ENCODE measurements at places on chromosomes 1 and 21.

DNA sequence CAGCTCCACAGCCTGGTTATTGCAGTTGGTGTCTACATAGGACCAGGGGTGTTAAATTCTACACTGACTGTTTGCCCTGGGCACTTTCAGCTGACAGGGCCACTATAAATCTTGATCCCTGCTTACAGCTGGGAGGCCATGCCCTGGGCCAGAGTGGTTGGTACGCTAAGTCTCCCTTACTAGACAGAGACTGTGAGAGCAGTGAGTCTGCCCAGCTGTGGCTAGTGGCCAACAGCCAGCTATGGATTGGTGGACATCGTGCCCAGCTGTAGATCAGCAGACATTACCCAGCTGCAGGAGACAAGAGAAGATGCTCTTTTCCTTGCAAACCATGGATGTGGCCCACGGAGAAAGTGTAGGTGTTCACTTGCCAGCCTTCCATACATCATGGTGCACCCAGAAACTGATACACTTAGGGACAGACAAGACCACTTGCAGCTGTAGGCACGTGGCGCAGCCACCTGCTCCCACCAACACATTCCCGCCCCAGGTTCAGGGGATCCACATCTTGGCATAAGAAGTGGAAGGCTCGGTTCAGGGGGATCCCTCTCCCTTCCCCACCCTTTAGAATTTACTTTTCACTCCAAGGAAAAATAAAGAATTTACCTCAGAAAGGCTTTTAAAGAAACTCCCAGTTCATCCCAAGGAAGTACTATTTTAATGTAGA lies 16.4 kb upstream of the PAX7 start:
- DNase-seq = no peak

- peak; percentile 17 for DNase-seq
These were observed 978 bp downstream of the PRDM15 start for GRCh38 chr21:41877901-41878830.

- DNase-seq = no peak
These were observed 130.0 kb upstream of the KCNJ15 start for GRCh38 chr21:38126666-38127303.

- no peak for DNase-seq
These were observed at the start of gene MIA3 for GRCh38 chr1:222618001-222618879. Gene MIA3, plus strand, starts transcription at chr1:222618097. Its CDS starts 14 bp downstream, at chr1:222618111.

- DNase-seq = no peak
These were observed 298.9 kb downstream of the DPYD start for GRCh38 chr1:97621955-97622354.

DNA sequence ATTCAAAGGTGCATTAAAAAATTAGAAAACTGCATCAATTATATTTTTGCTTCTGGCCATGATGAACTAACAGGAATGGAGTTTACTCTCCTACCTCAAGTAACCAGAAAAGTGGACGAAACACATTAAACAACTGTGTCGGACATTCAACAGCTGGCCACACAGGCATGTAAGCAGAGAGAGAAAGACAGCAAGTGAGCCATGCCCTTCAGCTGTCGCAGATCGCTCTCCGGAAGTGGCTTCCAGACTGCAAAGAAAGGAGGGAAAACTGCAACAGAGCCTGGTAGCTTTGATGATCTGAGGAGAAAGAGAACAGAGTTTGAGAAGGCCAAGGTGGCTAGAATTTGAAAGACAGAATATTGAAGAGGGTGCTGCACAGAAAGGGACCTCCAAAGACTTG lies 557.2 kb downstream of the MATN1 start:
- no peak for DNase-seq

DNA sequence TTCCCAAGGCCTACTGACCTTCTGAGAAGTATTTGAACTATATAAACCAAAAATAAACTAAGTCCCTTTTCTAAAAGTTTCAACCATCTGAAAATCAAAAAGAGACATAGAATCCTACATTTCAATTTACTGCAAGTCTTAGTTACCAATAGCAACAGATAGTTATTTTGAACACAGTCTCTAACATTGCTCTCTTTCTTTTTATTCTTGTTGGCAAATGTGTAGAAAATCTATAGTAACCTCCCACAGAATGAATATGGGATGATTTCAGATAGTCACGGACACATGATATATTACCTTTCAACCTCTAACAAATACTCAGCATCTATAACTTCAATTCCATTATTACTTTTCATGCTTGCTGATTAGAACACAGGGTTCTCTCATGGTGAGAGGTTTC lies 68.9 kb upstream of the RAB3GAP2 start:
- no peak for DNase-seq

DNA sequence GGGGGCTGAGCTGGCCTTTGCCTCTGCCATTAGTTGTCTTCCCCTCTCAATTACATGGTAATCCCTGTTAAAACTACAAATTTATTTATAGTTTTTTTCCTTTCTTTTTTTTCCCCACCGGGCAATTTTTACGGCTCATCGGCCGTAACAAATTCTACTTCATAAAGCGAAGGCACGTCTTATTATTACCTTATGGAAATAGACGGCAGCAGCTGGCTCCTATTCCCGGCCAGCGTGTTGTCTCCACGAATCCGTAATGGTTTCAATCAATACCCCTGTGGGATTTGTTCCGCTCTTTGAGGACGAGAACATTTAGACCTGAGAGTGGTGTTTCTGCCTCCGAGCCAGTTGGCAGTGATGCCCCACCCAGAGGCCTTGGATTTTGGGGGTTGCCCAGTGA lies 52.4 kb upstream of the IGSF21 start:
- DNase-seq = no peak

- no peak for DNase-seq
These were observed 71.4 kb downstream of the CC2D1B start for GRCh38 chr1:52294580-52294979.

DNA sequence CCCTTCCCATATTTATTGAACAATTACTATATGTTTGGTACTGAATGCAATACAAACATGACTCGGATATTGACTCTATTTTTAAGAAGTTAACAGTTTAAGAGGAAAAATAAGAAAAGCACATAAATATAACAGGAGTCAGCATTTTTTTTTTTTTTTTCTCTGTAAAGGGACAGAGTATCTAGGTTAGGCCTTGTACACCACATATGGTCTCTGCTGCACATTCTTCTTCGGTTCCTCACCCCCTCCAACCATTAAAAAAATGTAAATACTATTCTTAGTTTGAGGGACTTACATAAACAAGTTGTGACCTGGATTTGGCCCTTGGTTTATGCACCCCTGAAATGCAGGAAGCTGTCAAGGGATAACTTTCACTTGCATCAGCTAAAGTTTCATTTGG lies 40.4 kb downstream of the PHC2 start:
- peak; percentile 78 for DNase-seq

- DNase-seq = no peak
These were observed 2.7 kb downstream of the DHRS3 start for GRCh38 chr1:12615159-12615864.

DNA sequence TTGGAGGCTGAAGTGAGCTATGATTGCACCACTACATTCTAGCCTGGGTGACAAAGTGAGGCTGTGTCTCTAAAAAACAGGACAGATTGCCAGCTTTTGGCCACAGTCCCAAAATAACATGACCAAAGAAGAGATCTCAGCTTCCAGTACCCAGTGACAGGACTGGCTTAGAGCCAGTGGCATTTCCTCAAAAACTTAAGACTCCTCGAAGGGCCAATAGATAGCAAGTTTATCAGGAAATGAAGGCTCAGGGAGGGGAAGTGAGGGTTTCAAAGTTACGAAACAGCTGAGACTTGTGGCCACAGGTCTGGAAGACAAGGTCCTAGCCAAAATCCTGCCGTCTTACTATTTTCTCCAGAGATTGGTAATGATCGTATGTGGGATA lies 6.3 kb upstream of the TMEM39B start:
- peak; percentile 35 for DNase-seq

GRCh38 chr1:1199141-1199960 lies 7.0 kb downstream of the TNFRSF18 start:
- DNase-seq = no peak

- no peak for DNase-seq
These were observed 42.0 kb downstream of the PCSK9 start for GRCh38 chr1:55081188-55081904.

GRCh38 chr1:12456979-12457378 lies 161.0 kb downstream of the DHRS3 start:
- DNase-seq = no peak

GRCh38 chr1:181742426-181742825 lies 259.1 kb downstream of the CACNA1E start:
- DNase-seq = no peak

DNA sequence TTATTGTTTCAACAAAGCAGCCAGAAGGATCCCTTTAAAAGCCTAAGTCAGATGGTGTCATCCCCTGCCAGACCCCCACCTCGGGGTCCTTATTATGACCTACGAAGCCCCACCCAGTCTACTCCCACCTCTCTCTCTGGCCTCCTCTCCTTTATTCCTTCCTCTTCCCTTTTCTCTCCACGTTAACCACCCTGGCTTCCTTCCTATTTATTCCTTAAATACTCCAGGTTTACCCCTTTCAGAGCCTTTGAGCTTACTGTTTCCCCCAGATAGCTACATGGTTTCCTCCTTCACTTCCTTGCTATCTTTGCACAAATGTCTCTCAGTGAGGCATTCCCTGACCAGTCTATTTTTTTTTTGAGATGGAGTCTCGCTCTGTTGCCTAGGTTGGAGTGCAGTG lies 12.0 kb upstream of the SLC9A1 start:
- no peak for DNase-seq

DNA sequence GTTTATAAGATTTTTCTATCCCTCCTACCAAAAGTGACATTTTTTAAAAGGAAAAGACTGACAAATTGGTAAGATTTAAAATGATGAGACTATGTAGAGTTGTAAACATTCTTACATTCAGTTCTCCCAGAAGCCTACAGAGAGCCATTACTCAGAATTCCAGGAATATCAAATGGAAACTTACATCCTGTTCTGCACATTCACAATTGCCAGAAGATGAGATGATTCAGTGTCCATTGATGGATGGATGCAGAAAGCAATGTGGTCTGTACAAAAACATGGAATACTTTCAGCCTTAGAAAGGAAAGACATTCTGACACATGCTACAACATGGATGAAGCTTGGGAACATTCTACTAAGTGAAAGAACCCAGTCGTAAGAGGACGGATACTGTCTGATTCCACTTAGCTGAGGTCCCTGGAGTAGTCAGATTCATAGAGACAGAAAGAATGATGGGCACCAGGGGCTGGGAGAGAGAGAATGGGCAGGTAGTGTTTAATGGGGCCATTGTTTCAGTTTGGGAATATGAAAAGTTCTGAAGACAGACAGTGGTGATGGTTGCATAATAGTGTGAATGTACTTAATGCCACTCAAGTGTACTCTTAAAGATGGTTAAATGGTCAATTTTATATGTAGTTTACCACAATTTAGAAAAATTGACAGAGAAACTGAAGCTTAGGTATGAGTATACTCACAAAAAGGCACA lies 16.6 kb downstream of the MX1 start:
- DNase-seq = no peak

DNA sequence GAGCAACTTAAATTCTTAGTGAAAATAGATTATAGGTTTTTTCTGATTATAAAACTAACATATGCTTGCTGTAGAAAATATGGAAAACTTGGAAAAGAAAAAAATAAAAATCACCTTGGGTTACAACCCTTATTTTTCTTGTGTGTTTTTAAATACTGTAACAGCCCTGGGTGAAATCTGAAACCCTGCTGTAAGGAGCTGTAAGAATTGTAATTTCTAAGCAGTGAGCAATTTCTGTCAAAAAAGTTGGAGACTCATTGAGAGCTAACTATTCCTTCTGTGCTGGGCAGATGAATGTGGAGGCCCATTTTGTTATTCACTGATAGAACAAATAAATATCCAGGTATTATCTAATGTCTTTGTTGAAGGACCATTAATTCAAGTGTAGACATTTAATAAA lies 42.6 kb downstream of the ADCY10 start:
- DNase-seq = peak; percentile 5

DNA sequence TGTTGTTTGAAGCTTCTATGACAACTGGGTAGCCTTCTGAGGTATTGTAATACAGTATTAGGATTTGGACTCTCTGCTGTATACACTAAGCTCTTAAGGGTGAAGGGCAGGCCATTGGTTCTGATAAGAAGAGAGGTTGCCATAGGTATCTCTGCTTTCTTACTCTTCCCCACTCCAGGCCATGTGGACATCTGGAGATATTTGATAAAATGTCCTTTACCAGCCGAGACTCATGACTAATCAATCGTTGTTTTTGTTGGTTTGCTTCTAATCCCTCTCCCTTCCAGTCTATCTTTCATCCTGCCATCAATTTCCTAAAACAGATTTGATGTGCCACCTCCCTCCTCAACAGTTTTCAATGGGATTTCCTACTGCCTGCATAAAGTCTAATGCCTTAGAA lies 64.6 kb upstream of the WDR26 start:
- DNase-seq = no peak

GRCh38 chr1:157955857-157956256 lies 37.6 kb upstream of the KIRREL1 start:
- DNase-seq = no peak

DNA sequence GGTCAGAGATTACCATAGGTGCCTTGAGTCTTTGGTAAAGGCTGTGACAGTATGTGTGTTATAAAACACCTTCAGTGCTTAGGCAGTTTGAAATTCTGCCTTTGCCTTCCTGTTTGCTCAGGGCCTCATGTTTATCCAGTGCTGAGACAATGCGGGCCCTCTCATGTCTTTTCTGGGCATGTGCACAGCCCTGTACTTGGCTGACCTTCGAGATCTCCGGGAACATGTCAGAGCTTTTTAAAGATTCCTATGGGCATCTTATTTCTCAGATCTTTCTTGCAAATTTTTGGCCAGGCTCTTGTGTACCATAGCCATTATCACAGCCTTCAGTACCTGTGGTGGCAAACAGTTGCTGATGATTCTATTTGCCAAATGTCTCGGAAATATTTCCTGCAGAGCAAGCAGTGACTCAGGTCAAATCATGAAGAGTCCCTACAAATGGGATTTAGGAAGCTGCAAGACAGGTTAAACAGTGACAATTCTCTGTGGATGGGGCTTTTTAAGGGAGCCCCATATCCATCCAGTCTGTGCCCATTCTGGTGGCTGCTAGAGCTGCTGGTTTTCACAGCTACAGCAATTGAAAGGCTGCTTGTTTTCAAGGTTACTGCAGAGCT lies 42.1 kb downstream of the HOOK1 start:
- no peak for DNase-seq

DNA sequence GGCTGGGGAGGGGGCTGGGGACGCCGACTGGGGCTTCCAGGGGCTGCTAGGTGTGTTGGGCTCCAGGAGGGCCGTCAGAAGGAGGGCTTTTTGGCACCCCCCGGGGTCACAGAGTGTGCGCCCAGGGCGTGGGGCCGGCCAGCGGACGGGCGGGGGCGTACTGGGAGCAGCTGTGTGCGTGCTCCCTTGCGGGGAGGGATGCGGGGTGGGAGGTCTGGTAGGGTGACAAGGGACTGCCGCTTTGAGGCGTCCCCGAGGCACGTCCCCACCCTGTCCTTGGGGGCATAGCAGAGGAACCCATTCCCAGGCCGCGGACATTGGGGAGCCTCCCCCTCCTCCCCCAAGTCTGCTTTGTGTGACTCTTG lies 1.1 kb downstream of the FOXO6 start:
- DNase-seq = no peak

- no peak for DNase-seq
These were observed 45.7 kb downstream of the PAX7 start for GRCh38 chr1:18676332-18676781.

DNA sequence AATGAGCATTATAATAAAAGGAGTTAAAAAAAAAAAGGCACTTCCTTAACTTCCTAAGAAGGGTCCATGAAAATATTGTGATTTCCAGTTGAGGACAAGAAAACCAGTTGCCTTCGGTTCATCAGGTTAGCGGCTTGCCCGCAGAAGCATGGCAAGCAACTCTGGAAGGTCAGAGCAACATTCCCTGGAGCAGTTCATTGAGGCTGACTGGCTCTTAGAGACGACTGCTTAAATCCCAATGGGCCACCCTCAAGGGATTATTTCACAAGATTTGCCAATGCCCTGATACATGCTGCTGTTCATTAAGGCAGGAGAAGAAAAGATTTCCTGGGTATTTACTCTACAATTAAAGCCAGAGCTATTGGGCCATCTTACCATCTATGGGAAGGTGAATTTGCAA lies 29.0 kb upstream of the CASQ2 start:
- no peak for DNase-seq

Data from fibroblast of the conjunctiva (primary cell).